CD4-positive, alpha-beta T cell (primary cell): ENCODE measurements at places on chromosomes 7 and 10.
A peak's percentile ranks its signal among the peaks of the same experiment; 100 is the strongest.

DNA sequence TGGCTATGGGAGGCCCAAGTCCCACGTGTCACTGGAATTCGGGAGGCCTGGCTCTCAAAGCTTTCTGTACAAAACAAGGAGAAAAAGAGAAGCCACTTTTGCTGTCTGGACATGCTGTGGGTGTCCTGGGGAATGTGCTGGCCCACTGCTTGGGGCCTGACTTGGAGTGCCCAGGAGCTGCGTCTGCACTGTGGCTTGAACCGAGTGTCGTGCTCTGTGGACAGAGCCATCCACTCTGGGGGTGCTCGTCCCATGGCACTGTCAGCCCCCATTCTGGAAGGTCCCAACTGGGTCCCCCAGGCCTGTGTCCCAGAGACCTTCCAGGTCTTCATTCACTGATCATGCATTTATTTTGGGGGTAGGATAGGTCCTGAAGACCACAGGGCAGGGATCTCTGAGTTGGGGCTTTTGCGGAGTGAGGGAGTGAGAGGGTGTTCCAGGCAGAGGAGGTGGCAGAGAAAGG is 138.0 kb downstream of the LHPP start:
- no peak for DNase-seq

- DNase-seq: peak; percentile 25
Measured at GRCh38 chr7:37714606-37715005, 31.0 kb downstream of the GPR141 start.

GRCh38 chr10:66180581-66181318 is 745.1 kb upstream of the LRRTM3 start:
- DNase-seq: peak; percentile 46

DNA sequence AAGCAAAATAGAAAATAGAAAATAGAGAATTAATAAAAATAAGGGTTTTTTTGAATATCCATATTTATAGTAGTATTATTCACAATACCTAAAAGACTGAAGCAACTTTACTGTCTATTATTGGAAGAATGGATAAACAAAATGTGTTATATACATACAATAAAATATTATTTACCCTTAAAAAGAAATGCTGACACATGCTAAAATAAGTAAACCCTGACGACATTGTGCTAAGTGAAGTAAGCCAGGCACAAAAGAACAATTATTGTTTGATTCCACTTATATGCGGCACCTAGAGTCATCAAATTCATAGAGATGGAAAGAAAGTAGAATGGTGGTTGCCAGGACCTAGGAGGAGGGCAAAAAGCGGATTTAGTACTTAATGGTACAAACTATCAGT is 39.0 kb downstream of the LRRC17 start:
- DNase-seq: no peak

GRCh38 chr10:102850025-102850518 is 4.0 kb upstream of the BORCS7 start:
- DNase-seq: no peak

- DNase-seq: no peak
Measured at GRCh38 chr7:45258533-45259226, 101.1 kb downstream of the RAMP3 start.

DNA sequence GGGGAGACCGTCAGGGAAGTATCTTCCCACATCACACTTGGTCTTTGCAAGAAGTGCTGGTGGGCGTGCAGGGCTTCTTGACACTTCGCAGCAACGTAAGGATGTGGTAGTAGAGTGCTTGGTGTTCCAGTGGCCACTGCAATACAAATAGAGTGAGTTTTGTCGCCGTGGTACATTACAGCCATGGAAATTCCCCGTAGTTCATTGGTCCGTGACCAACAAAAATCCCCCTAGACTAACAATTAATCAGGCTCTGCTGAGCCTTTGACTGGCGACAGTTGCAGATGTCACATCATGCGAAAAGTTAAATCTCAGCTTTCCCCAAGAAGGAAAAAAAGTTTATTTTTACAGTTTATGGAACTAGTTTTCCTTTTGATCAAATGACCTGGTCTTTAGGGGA is 134.7 kb downstream of the MGMT start:
- no peak for DNase-seq

DNA sequence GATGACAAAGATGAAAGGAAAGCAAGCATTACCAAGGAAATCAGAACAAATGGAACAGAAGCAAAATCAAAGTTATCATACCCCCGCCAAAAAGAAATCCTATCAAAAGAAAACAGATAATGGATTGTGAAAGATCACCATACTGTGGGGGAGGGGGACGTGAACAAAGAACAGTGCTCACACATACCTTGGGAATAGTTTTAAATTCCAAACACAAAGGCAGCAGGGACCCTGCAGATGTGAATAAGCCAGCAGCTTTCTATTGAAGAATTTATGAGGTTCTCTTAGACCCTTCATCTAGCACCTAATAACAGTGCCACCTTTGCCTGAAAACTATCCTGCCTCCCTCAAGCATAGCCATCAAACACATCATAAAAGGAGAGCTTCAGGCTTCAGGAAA is 94.0 kb downstream of the AKR1D1 start:
- DNase-seq: no peak
